Cardiac septum (tissue), 1 donor: ENCODE measurements at places on chromosomes 4 and X. TPM values are rescaled to one million over a fixed set of nuclear protein-coding genes. Genes with fewer than 3 reads are reported as not detected.

Gene APLN
- 6.2 TPM for total RNA-seq

GRCh38 chr4:88738180-88738579 lies 40.6 kb upstream of the NAP1L5 start:
- no peak for DNase-seq

- no peak for DNase-seq
These were observed 36.0 kb upstream of the MGST2 start for GRCh38 chr4:139629436-139630125.

DNA sequence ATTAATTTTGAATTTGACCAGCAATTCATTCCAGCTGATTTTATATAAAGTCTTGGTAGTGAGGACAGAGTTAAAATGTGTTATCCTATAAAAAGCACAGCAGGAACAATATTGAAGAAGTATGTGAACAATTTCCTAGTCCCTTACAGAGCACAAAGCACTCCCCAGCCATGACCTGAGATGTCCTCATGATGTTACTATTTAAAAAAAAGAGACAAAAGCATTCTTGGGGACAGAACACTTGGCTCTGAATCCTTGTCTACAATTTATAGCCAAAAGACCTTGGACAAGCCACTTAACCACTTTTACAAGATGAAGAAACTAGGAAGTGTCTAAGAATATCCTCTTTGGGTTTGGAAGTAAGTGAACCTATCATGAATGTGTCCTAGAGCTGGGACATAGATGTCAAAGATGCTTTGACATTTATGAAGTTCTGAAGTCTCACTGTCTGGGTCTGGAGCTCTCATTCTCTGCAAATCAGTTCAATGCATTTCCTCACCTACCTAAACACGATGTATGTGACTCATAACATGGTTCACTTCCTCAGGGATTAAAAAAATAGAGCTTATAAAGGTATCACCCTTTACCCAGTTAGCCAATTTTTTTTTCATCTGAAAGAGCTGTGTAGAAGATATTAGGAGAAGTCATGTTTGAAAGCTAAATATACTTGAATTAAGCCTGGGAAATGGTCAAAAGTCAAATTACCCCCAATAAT lies 61.4 kb downstream of the IGFBP7 start:
- no peak for DNase-seq

Gene FRG2
- total RNA-seq: not detected

DNA sequence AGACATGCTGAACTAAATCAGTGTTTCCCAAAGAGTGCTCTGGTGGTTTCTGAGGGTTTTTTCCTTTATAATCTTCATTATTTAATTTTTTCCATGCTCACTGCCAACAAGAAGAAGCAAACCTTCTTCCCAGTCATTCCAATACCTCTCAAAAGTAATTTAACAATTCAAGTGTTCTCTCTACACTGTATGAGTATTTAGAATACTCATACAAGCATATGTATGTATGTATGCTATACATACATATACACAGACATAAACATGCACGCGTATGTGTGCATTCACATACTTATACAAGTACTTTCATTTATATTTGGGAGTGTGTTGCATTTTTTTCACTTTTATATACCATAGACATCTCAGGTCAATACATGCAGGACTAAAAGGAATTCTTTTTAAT lies 54.3 kb upstream of the TXK start:
- DNase-seq: no peak

Gene PARM1
- total RNA-seq: 74.4 TPM

GRCh38 chr4:145852256-145852839 lies 86.3 kb downstream of the ZNF827 start:
- DNase-seq: no peak

DNA sequence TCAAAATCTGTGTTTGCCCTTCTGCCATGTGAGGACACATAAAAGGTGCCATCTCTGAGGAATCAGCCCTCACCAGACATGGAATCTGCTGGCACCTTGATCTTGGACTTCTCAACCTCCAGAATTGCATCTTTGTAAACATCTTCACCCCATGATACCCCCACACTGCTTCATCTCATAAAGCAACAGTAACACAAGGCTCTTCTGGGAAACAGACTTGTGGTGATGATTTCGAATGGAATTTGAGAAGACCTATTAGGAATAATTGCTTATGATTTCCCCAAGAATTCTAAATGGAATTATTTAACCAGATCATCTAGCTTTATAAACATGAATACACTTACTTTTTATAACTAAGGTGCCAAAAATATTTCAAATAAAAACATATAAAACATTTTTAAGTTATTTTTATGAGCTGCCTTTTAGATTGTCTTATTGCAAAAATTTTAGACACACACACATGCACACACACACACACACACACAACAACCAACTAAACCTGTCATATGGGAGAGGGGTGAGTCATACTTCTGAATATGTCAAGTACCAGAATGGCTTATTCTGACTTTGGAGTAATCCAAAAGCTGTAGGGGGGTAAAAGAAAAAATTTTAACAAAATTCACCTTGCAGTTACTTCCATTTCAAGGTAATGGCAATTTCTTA lies 82.0 kb downstream of the USP46 start:
- no peak for DNase-seq

Gene CPZ
- 0.30 TPM for total RNA-seq

Gene ARHGAP36
- 0.24 TPM for total RNA-seq

GRCh38 chr4:42464550-42465094 lies 67.3 kb downstream of the SHISA3 start:
- no peak for DNase-seq

GRCh38 chr4:2423695-2424094 lies 4.9 kb downstream of the CFAP99 start:
- DNase-seq: no peak

DNA sequence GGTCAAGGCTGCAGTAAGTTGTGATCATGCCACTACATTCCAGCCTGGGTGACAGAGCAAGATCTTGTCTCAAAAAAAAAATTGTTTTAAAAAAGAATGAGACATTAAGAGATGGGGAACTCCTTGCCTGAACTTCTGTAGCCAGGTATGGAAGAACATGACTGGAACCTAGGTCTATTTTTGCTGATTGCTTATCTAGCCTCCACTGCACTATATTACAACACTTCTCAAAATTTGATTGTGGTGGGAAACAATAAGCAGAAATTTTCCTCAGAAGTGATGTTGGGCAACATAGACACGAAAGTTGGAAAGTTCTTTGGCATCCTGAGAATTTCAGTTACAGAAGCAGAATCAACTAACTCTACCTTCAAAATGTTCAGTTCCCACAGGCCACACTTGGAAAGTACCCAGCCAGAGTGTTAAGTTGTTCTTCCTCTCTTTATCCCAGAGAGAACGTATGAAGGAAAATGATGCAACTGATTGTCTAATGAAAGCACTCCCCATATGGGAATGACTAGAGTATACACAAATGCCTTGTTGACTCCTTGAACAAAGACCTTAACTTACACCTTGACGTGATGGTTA lies 50.0 kb downstream of the LUZP4 start:
- DNase-seq: no peak

- DNase-seq: no peak
These were observed 1416.1 kb downstream of the RPA4 start for GRCh38 chrX:98299785-98300184.

DNA sequence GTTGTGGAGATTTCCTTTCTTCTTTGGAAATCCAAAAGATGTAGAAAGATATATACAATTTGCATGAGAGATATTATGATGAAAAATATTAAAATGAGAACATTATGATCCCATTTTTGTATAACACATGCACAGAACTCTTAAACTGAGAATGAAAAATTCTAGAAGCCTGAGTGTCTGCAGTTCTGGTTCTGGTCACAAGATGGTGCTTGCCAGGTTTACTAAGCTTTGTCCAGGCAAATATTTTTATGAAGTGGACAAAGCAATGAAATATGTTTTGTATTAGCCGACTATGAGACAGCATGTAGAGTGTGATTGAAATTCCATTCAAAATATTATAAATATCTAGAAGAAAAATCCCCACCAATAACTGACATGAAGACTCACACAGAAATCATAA lies 2.2 kb downstream of the PWWP3B start:
- DNase-seq: no peak

DNA sequence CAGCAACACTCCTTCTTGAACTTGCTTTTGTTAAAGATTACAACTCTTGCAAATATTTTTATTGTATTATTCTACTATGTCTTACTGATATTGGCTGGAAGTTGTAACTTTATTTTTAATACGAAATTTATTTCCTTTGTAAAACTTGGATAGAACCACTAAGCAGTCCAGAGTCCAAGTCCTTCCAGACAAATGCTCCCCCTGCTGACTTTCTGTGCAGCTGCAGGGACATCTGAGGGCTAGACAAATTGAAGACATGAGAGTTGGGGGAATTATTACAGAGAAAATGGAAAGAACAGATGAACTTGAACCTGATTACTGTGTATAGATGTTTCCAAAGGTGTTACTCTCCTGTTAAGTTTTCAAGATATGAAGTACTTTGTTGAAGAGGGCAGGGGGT lies 238.8 kb downstream of the GRIA3 start:
- no peak for DNase-seq

DNA sequence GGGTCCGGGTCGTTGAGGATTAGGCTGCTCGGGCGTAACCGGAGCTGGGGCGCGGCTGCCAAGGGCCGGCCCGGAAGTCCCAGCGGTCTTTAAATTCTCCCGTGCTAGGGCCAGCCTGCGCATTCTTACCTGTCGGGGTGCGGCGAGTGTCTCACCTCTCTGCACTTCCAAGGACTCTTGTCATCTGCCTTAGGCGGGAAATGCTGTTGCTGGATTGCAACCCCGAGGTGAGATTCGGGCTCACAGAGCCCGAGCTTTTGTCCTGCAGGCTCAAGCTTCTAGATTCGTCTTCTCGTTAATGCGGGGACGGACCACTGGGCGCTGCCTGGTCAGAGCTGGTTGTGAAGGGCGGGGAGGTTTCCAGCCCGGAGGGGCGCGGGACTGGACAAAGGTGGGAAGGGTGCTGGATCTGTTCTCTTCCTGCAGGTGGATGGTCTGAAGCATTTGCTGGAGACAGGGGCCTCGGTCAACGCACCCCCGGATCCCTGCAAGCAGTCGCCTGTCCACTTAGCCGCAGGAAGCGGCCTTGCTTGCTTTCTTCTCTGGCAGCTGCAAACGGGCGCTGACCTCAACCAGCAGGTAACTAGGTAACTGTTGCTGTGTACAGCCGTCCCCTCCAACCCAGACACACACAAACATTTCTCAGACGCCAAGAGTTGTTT lies at the start of gene ANKRD37:
Gene ANKRD37 (plus strand): TSS at position 118 of the 662 bp plus-strand sequence. CDS start 83 bp downstream, at position 201.
- DNase-seq: no peak

Gene SSX4B
- not detected for total RNA-seq

- peak; percentile 68 for DNase-seq
These were observed 50.6 kb downstream of the TBL1X start for GRCh38 chrX:9515489-9515888.

DNA sequence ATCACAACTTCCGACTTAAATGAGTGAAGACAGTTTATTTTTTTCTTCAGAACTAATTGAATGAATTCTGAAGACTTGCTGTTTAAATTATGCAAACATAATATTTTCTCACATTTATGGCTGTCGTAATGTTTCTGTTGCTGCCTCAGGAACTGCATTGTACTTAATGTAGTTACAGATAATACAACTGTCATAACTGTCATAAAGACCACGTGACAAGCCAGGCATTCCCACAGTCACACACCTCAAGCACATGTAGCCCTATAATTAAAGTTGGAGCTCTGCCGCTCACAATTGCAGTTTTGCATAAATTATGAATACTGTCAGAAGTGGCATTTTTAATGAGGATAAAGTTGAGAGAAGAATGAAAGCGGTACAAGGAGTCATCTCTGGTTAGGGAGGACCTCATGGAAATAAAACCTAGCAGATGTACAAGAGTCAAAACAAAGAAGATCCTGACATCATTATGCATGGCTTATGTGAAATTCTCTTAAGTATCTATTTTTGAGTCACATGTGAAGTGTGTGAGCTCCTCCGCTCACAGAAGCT lies 38.5 kb upstream of the GALNTL6 start:
- no peak for DNase-seq

GRCh38 chr4:7705062-7705461 lies 234.6 kb downstream of the AFAP1 start:
- DNase-seq: no peak
